ENCODE measurements at places on chromosomes 7 and 10. TPM values are rescaled to one million over a fixed set of nuclear protein-coding genes. Genes with fewer than 3 reads are reported as not detected.
A peak's percentile ranks its signal among the peaks of the same experiment; 100 is the strongest.

The PKD2L1 gene
- 0.17 TPM for total RNA-seq

The HPSE2 gene
- not detected for total RNA-seq

The SFTPD gene
- not detected for total RNA-seq

- DNase-seq = peak; percentile 89
Observed at GRCh38 chr7:123624527-123625183, 23.0 kb downstream of the ASB15 start.

- DNase-seq = no peak
Observed at GRCh38 chr10:51709324-51709972, 10.1 kb upstream of the CSTF2T start.

- peak; percentile 90 for DNase-seq
Observed at GRCh38 chr7:105656922-105657521, 75.7 kb upstream of the EFCAB10 start.

DNA sequence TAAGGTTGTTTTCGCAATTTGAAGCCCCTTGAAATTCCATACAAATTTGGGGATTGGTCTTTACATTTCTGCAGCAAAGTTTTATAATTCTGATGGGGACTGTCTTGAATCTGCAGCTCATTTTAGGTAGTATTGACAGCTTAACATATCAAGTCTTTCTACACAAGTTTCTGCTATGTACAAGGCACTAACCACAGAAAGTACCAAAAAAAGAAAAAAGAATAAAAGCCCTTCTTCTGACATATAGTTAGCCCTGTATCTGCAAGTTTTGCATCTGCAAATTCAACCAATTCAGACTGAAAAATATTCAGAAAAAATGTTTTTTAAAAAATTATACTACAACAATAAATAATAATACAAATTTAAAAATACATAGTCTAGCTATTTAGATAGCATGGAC is 15.3 kb downstream of the POT1 start:
- DNase-seq = no peak

GRCh38 chr7:3143869-3144775 is 100.5 kb upstream of the CARD11 start:
- DNase-seq = no peak

- DNase-seq = no peak
Observed at GRCh38 chr7:94301024-94301586, 93.6 kb upstream of the COL1A2 start.

DNA sequence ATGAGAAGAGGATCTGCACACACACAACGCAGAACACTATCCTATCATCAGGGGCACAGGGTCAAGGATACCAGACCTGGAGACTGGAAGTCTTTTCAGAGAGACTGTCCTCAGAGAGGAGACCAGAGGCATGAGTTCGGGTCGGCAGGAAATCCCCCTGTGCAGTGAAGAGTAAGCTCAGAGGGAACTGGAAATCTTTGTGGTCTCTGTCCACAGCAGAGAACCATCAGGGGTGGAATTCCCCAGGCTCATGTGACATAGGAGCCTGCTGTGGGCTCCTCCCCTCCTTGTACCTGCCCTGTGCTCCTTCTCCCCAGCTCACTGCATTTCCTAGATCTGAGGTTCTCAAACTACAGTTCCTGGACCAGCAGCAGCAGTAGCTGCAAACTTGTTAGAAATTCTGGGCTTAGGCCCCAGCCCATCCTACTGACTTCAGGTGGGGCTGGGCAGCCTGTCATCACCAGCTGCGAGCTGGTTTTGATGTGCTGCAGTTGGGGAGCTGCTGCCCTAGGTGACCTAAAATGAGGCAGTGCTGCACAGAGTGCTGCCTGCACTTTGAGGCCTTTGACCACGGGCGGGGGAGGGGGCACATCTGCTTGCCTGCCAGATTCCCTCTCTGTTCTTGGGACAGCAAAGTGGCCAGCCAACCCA is 2.4 kb downstream of the ZMIZ2 start:
- peak; percentile 91 for DNase-seq
